Fibroblast of skin of left quadriceps (primary cell): ENCODE measurements at places on chromosomes 12 and 14.

- DNase-seq, result no peak
Measured at GRCh38 chr14:91383439-91383838, 34.2 kb downstream of the CCDC88C start.

GRCh38 chr14:37202265-37202664, 4.5 kb downstream of the MIPOL1 start:
- DNase-seq, result no peak

GRCh38 chr12:52082669-52082987, 3.1 kb downstream of the SMIM41 start:
- no peak for DNase-seq

GRCh38 chr12:46518729-46519128, 146.2 kb upstream of the SLC38A2 start:
- DNase-seq, result no peak

DNA sequence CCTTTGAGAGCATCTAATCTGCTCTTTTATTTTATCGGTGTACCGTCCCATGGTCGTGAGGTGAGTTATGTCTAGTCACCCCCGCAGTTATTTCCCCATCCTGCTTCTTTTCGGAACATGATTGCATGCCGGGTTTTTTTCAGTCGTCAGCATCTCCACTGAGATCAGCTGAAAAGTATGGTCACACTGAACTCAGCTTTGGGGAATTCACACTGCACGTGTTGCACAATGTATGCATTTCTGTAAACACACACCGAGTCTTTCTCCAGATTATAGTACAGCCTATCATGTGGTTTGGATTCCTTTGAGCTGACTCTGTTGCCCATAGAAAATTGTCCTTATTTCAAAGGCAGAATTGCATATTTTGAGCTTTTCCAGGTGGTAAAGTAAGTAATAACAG, 24.6 kb downstream of the PLXNC1 start:
- DNase-seq, result peak; percentile 95

- no peak for DNase-seq
Measured at GRCh38 chr14:77045238-77046162, 17.0 kb upstream of the IRF2BPL start.

GRCh38 chr12:78177298-78177697, 346.6 kb downstream of the NAV3 start:
- no peak for DNase-seq

DNA sequence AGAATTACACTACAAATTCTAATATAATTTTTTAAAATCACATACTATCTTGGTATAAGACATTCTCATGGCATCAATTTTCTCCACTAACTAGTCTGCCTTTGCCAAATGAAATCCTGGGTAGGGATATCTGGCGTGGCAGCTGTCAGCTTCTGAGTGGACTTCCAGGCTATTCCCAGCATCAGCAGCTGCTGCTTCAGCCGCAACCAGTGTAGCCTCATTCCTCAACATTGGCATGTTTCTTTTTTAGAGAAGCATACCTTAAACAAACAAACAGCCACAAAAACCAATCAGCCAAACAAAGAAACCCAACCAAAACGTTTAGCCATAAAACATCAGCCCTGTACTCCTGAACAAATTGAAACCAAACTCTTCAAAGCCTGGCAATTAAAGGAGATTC, 235.8 kb downstream of the SSPN start:
- DNase-seq, result no peak

GRCh38 chr14:29740491-29740890, 187.2 kb downstream of the PRKD1 start:
- DNase-seq, result no peak

DNA sequence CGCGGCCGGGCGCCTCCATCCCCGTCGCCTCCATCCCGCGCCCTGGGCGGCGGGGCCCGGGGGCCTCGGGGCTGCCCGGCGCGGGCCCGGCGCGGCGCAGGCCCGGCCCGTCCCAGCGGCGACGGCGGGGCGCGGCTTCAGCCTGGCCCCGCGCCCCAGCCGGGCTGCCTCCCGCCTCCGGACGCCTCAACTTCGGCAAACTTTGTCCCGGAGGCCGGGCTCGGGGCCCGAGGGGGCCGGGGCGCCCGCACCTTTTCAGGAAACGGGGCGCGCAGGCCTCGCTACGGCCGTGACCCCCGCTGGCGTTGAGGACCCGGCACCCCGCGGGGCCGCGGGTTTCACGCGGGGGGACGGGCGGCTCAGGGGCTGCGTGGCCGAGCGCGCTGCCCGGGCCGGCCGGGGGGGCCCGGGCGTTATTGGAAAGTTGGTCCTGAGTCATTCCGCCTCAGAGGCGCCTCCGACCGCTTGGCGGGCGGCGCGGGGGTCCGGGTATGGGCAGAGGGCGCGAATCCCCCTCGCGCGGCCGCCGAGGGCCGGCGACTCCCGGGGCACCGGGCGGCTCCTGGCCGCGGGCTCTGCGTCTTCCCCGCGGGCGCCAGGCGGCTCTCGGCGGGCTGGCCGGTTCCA, 575 bp downstream of the TRAF3 start:
- DNase-seq, result no peak

GRCh38 chr14:65954942-65955341, 531.2 kb upstream of the CCDC196 start:
- DNase-seq, result no peak

DNA sequence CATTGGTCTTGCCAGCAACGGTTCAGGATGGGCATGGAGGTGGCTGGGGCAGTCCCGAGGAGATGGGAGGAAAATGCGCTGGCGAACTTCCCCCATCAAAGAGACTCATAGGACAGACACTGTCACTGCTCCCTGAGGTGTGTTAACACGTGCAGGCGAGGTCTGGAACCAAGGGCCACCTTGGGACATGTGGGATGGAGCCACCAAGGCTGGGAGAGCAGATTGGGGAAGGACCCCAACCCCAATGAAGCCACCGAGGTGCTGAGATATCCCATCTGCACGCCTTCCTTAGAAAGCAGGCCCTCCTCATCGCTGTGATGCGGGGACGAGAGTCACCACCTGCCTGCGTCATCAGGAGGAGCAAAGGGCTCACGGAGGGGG, 16.9 kb upstream of the BEGAIN start:
- DNase-seq, result no peak

GRCh38 chr14:93946541-93947090, 19.5 kb downstream of the FAM181A start:
- DNase-seq, result no peak

- no peak for DNase-seq
Measured at GRCh38 chr14:23379366-23380196, 2.7 kb downstream of the CMTM5 start.
